Activated CD4-positive, alpha-beta T cell treated with anti-CD3 and anti-CD28 coated beads for 24 hours (primary cell): ENCODE measurements at places on chromosomes 7 and 10.

DNA sequence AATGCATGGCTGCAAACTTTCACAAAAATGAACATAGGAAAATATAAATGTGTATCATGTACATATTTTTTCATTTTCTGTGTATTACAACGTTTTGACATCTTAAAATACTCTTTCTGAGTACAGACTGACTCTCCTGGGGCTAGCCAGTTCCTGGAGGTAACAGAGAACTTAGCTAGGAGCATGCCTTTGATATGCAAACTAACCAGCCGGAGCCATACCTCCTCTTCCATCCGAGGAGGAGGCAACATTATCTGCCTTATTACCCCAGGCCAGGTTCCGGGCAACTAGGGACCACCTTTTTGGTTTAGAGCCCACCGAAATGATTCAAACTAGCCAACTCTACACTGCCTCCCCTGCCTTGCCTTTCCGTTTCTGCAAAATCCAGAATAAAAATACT lies 33.7 kb upstream of the HECW1 start:
- no peak for DNase-seq

DNA sequence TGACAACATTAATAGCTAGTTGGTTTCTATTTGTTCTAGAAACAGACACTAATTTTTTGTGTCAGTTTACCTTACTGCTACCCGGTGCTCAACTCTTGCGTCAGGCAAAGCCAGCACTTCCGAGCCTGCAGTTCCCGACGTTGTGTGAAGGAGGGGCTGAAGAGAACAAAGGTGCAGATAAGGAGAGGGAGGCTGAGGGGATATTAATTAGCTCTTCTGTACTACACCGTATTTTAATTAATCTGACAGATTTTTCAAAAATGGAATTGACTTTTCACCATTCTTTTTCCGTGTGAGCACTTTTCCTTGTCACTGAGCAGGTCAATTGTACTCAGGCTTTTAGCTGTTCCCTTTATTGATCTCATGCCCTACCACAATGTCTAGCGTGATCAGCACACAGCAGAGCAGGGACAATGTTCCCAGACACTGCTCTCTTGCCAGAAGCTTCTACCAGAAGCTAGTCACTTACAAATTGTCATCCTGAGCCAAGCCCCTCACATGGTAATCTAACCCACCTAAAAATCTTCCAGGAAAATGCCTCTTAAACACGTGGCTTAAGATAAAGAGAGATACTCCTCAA lies 650.5 kb upstream of the MKI67 start:
- DNase-seq = no peak

- DNase-seq = no peak
These were observed 340.8 kb downstream of the KCNMA1 start for GRCh38 chr10:77296534-77297392.

- no peak for DNase-seq
These were observed 9.0 kb downstream of the ETV1 start for GRCh38 chr7:13980474-13980873.

GRCh38 chr10:50216894-50217293 lies 34.4 kb downstream of the ASAH2 start:
- DNase-seq = no peak

DNA sequence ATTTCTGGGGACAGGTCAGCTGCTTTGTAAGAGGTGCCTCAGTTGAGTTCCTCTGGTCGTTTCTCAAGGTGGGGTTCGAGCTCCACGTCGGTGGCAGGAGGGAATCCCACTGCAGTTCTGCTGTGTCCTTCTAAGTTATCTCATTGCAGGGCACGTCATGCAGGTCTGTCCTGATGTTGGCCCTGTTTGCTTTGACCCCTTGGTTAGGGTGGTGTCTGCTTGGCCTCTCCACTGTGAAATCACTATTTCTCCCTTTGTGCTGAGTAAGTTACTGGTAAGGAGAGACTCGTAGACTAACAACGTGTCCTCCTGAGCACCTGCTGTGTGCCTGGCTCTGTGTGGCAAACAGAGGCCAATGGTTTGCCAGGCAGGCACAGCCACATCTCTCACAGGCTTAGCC lies 372.9 kb upstream of the ZMIZ1 start:
- no peak for DNase-seq

DNA sequence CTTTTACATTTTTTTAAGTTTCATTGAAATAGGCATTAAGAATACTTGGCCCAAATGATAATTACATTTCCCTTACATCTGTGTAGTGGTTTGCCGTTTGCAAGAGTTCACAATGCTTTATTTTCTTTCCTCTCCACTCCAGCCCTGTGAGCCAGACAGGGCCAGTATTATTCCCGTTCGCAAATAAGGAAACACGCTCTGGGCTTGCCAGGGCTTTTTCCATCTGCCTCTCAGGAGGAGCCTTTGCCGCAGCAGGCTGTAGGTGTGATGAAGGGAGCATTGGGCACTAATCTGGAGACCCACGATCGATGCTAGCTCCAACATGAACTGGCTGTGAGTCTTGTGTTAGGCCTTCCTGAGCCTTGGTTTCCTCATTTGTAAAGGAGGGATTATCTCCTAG lies 154.4 kb downstream of the GALNT17 start:
- no peak for DNase-seq

DNA sequence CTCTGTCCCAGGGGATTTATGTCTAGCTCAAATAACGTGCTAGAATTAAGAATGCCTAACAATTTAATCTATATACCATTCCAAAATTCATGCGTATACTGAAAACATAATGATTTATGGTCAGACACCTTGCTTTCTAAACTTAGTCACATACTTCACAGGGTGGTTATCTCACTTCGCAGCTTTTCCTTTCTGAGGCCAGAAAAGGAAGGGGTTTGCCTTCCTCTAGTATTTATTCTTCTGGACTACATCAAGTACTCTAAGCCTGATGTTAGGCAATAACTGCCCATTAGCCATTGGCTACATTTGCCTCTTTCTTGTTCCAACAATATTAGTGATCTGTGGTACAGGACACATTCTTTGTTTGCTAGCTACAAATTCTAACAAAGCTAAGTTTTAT lies 72.6 kb upstream of the FHIP2A start:
- no peak for DNase-seq

DNA sequence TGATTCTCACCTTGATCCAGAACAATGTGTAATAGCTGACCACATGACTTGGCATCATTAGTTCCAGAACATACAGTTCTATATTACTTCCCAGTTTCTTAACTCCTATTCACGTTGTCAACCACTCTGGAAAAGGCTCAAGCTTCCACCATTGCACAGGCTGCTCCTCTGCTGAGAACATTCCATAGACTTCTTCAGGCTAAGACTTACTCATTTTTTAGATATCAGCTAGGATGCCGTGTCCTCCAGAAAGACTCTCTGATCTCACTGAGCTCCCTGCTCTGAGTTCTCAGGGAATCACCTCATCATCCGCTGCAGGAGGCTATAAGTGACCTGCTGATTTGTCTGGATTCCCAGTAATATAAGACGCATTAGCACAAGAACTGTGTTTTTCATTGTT lies 73.1 kb downstream of the HTR7 start:
- DNase-seq = no peak
